T-cell (primary cell): ENCODE measurements at places on chromosomes 13 and 19. TPM values are rescaled to one million over a fixed set of nuclear protein-coding genes. Genes with fewer than 3 reads are reported as not detected.

The ZNF274 gene
- total RNA-seq, result 66.4 TPM

DNA sequence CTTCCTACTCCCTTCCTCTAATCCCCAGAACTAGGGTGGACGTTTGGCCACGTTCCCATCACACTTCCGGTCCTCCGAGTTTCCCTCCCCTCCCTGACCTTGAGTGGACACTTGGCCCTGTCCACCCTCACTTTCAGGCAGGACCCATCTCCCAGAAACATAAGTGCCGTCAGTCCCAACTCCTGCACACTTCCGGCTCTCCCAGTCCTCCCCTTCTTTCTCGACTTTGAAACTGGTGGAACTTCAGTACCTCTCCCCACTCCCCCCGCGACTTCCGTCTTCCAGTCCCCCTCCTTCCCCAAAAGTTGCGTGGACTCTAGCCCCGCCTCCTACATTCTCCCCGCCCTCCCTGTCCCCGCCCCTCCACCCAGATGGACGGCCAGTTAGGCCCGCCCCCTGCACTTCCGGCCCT lies 278 bp upstream of the ZNF274 start:
- H3K4me3 ChIP-seq, result peak overlapping the region; percentile 93
- H3K36me3 ChIP-seq, result peaks cover 17% of the 10 kb centered on the region
- H3K4me1 ChIP-seq, result peaks cover 2% of the 10 kb centered on the region
- DNase-seq, result peak; percentile 91

The TGFBR3L gene
- 0.89 TPM for total RNA-seq

- peaks cover 48% of the 10 kb centered on the region for H3K36me3 ChIP-seq
- peaks cover 2% of the 10 kb centered on the region for H3K27me3 ChIP-seq
- DNase-seq, result no peak
- H3K4me1 ChIP-seq, result no peaks in the 10 kb centered on the region
Measured at GRCh38 chr19:55096061-55096701, 20.5 kb downstream of the EPS8L1 start.

The ZNF568 gene
- 24.5 TPM for total RNA-seq

The LMTK3 gene
- 28.2 TPM for total RNA-seq

DNA sequence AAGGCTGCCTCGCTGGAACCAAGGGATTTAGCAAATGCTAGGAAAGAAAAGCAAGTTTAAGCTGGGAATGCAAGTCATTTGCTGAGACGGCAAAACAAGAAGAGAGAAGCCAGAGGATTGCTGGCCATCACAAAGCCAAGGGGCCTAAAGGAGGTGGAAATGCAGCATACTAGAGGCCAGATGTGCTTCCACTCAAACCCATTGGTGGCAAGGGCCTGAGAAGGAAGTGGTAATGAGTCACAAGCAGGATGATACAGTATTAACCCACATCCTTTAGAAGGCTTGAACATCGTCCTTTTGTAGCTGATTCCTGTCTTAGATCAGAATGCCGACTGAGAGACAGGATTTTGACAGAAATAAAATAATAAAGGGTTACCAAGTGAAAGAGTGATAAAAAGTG lies 68.2 kb downstream of the ITGBL1 start:
- H3K27ac ChIP-seq, result peak overlapping the region; percentile 22
- no peaks in the 10 kb centered on the region for H3K27me3 ChIP-seq
- H3K36me3 ChIP-seq, result no peaks in the 10 kb centered on the region
- no peak overlapping the region for H3K4me3 ChIP-seq
- no peak for DNase-seq

The KLF1 gene
- 0.36 TPM for total RNA-seq

DNA sequence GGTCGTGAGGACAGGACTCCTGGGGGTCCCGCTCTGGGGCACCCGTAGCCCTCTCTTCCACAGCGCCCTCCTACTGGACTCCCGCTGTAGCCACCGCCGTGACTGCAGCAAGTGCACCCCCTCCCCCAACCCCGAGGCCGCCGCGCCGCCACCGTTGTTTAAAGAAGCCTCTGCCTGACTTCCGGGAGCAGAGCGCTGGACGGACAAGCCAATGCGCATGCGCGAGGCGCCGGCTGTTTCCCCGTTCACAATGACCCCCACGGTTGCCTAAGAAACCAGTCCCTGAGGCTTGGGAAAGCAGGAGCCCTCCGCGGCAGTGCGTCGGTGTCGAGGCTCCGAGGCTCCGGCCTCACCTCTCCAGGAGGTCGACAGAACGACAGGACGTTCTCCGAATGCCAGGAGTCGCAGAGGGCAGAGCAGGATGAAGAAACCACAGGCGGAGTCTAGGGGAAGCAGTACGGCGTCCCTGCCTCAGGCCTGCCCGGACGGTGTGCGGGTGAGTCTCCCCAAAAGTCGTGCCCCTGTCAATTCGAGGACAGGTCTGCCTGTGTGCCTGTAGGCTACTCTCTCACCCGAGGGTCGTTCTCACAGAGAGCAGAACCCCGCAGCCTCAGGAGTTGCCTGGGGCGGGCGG lies 70.5 kb upstream of the ZNF420 start:
- no peak overlapping the region for H3K27ac ChIP-seq
- H3K27me3 ChIP-seq, result no peaks in the 10 kb centered on the region
- H3K36me3 ChIP-seq, result no peaks in the 10 kb centered on the region
- peak overlapping the region; percentile 42 for H3K4me3 ChIP-seq
- H3K4me1 ChIP-seq, result no peaks in the 10 kb centered on the region

DNA sequence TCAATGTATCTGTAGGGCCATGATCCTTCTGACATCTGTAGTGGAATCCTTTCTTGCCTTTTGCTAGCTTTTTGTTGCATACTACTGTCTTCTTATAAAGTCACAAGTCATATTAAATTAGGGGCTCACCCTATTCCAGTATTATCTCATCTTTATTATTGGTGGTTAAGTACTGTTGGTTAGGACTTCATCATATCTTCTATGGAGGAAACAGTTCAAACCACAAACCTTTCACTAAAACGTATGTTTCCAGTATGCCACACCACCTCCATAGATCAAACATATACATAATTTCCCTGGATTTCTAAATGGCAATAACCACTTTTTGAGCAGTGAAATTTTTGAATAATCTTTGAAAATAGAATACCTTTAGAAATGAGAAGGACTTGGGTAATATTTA lies 62.8 kb upstream of the PCDH9 start:
- H3K27ac ChIP-seq, result no peak overlapping the region
- DNase-seq, result no peak
- H3K36me3 ChIP-seq, result no peaks in the 10 kb centered on the region
- H3K4me1 ChIP-seq, result no peaks in the 10 kb centered on the region
- H3K4me3 ChIP-seq, result no peak overlapping the region

The SLC6A16 gene
- total RNA-seq, result 6.1 TPM

DNA sequence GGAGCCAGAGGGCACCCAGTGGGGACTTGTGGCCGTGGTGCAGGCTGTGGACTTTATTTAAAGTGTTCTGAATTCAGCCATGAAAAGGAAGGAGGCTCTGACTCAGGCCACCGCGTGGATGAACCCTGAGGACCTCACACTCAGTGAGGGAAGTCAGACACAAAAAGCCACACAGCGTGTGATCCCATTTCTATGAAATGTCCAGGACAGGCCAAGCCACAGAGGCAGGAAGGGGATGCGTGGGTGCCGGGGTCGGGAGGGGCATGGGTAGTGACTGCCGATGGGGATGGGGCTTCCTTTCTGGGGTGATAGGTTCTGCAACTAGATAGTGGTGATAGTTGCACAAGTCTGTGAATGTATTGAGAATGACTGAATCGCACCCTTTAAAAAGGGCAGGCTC lies 8.7 kb upstream of the ZBTB7A start:
- H3K27me3 ChIP-seq, result no peaks in the 10 kb centered on the region
- H3K4me3 ChIP-seq, result no peak overlapping the region
- no peaks in the 10 kb centered on the region for H3K36me3 ChIP-seq
- no peak overlapping the region for H3K27ac ChIP-seq
- no peak for DNase-seq

GRCh38 chr13:49409008-49409407 lies 34.9 kb downstream of the CAB39L start:
- H3K27me3 ChIP-seq, result no peaks in the 10 kb centered on the region
- H3K4me3 ChIP-seq, result no peak overlapping the region
- DNase-seq, result no peak

The ADGRE1 gene
- 3.6 TPM for total RNA-seq

The PTPRH gene
- 1.1 TPM for total RNA-seq

GRCh38 chr13:54647275-54647674 lies 1618.7 kb downstream of the OLFM4 start:
- DNase-seq, result no peak
- H3K4me3 ChIP-seq, result no peak overlapping the region
- H3K27me3 ChIP-seq, result no peaks in the 10 kb centered on the region
- H3K36me3 ChIP-seq, result no peaks in the 10 kb centered on the region

DNA sequence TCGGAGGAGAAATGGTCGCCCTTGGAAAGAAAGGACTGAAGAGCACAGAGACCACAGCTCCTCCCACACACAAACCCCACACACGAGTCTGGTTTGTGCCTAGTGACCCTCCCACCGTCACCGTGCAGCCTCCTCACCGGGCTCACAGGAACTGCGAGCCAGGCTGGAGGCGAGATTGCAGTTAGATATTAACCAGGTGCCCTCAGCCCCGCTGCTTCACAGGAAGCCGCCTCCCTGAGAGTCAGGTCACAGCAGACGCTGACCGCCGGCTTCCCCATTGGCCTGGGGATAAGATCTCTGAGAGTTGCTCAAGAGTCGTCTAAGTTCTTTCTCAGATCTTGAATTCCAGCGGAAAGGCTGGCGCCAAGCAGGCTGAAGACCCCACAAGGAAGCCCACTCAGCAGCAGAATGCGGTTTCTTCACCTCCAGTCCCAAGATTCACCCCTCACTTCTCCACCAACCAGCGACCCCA lies 870 bp downstream of the ZNF44 start:
- H3K27ac ChIP-seq, result peak overlapping the region; percentile 85
- H3K27me3 ChIP-seq, result no peaks in the 10 kb centered on the region
- H3K36me3 ChIP-seq, result no peaks in the 10 kb centered on the region
- peak; percentile 46 for DNase-seq
- peaks cover 49% of the 10 kb centered on the region for H3K4me1 ChIP-seq

DNA sequence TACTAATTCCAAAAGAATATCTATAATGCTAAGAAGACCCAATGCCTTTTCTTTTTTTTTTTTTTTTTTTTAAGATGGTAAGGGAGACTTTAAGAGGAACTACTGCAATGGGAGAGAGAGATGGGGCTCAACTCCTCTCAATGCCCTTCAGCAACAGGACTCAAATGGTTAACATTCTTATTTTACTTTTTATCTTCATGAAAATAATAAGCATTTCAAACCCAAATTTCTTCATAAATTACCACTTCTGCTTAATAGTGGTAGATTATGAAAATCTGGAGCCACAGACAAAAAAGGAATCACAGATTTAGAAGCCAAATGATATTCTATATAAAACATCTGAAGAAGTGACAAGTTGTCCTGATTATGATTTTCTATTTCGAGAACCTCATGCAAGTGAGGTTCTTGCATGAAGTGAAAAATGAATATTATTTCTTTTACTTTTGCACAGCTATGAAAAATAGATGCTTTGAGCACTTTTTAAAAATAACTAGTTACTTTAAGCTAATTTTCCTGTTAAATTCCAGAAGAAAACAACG lies 74.2 kb downstream of the SERP2 start:
- H3K36me3 ChIP-seq, result no peaks in the 10 kb centered on the region
- no peaks in the 10 kb centered on the region for H3K27me3 ChIP-seq
- no peak for DNase-seq
- no peak overlapping the region for H3K27ac ChIP-seq
- H3K4me3 ChIP-seq, result no peak overlapping the region
- H3K4me1 ChIP-seq, result no peaks in the 10 kb centered on the region

GRCh38 chr13:22091222-22091970 lies 420.5 kb downstream of the FGF9 start:
- H3K4me3 ChIP-seq, result no peak overlapping the region
- no peak overlapping the region for H3K27ac ChIP-seq
- H3K27me3 ChIP-seq, result no peaks in the 10 kb centered on the region

DNA sequence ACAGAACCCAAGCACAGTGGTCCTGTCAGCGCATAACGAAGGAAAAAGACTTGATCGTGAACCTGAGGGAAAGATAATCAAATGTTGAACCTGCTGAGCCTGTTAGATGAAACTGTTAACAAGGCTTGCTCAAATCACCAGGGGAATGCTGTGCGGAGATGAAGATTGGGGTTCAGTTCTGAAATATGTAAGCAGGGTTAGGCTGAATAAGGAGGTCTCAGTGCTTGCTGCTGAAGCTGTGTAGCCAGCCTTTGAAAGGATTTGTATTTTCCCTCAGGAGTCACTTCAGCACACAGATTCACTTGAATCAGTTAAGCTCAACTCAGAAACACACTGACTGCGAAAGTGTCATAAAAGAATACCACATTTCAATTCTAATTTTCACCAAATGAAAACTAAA lies 793.5 kb downstream of the OLFM4 start:
- no peaks in the 10 kb centered on the region for H3K4me1 ChIP-seq
- no peak for DNase-seq
- H3K36me3 ChIP-seq, result no peaks in the 10 kb centered on the region
- H3K27me3 ChIP-seq, result no peaks in the 10 kb centered on the region
- H3K4me3 ChIP-seq, result no peak overlapping the region

GRCh38 chr13:36543671-36544070 lies 111.4 kb downstream of the CCNA1 start:
- H3K4me3 ChIP-seq, result no peak overlapping the region
- H3K27ac ChIP-seq, result no peak overlapping the region
- no peaks in the 10 kb centered on the region for H3K4me1 ChIP-seq
- H3K36me3 ChIP-seq, result no peaks in the 10 kb centered on the region
- no peak for DNase-seq

DNA sequence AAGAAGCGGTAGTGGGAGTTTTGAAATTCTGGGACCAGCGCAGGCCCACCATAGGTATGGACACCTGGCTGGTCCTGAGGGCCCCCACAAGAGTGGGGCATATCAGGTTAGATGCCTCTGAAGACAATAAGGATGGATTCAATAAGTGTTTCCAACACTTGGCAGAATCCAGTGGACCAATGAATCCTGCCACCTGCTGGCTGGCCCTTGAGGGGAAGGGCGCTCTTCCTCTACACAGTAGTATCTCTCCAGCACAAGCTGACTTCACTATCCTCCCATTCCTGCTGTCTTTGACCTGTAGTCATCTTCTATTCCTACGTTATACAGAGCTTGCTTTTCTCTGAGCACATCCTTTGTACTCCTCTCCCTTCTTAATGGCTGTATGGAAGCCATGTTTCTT lies 199.7 kb upstream of the TSHZ3 start:
- DNase-seq, result no peak
- H3K4me1 ChIP-seq, result no peaks in the 10 kb centered on the region
- no peak overlapping the region for H3K4me3 ChIP-seq
- no peak overlapping the region for H3K27ac ChIP-seq
- no peaks in the 10 kb centered on the region for H3K36me3 ChIP-seq

DNA sequence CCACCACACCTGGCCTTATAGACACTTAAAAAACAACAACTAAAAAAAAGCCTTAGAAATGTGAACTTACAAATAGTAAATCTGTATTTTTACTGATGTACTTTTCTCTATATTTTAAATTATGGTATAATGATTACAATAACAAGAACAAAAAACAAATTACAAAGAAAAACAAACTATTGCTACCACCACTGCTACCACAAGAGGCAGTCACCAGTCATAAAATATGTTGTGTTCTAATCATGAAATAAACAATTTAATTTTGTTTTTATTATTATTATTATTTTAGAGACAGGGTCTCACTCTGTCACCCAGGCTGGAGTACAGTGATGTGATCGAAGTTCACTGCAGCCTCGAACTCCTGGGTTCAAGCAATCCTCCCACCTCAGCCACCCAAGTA lies 72.2 kb downstream of the DIAPH3 start:
- DNase-seq, result no peak
- H3K36me3 ChIP-seq, result no peaks in the 10 kb centered on the region
- no peaks in the 10 kb centered on the region for H3K27me3 ChIP-seq
- H3K4me1 ChIP-seq, result no peaks in the 10 kb centered on the region
- H3K27ac ChIP-seq, result no peak overlapping the region
- H3K4me3 ChIP-seq, result no peak overlapping the region
